Activated T-cell treated with anti-CD3 and anti-CD28 coated beads, Interleukin-2, amount 50 U/mL, for 72 hours (primary cell): ENCODE measurements at places on chromosomes 2 and 18. TPM values are rescaled to one million over a fixed set of nuclear protein-coding genes. Genes with fewer than 3 reads are reported as not detected.

DNA sequence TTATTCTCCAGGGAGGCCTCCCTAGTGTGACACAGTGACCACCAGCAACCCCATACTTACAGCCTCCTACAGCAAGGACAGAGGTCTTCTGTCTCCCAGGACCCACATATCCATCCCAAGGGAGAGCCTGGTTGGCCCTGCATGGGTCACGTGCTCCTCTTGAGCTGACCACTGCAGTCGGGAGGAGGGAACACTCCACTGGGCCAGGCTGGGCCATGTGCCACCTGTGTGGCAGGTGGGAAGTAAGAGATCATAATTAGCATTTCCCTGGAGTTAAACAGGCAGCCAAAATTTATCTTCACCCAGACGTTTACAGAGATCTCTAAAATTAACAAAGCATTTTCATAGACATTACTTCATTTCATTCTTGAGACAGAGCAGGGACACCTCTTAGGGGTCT lies 33.4 kb upstream of the MLPH start:
- H3K27me3 ChIP-seq = no peaks in the 10 kb centered on the region
- DNase-seq = no peak
- H3K4me1 ChIP-seq = peaks cover 45% of the 10 kb centered on the region
- H3K27ac ChIP-seq = no peak overlapping the region

DNA sequence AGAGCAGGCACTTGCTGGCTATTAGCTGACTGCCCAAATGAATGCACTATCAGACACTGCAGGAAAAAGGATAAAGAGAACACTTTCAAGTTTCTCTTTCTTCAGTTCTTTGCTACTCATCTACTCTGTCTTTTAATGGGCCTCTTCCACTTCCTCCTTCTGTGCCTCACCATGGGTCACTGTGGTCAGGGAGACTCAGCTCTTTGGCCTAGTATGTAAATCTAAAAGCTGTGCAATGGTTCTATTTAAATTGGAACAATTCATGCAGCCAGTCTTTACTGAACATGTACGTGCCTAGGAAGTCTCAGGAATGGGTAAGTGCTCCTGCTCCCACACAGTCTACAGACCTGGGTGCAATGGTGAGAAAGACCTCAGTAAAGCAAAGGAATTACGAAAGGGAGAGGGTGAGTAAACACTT lies 79.1 kb upstream of the DNMT3A start:
- H3K36me3 ChIP-seq = peaks cover 7% of the 10 kb centered on the region
- no peaks in the 10 kb centered on the region for H3K27me3 ChIP-seq
- no peak overlapping the region for H3K4me3 ChIP-seq
- no peak for DNase-seq
- peaks cover 23% of the 10 kb centered on the region for H3K4me1 ChIP-seq

GRCh38 chr2:144414324-144414845 lies 105.5 kb downstream of the ZEB2 start:
- peak overlapping the region; percentile 11 for H3K27ac ChIP-seq
- DNase-seq = peak; percentile 23
- peak overlapping the region; percentile 67 for H3K4me3 ChIP-seq
- H3K27me3 ChIP-seq = peaks cover 5% of the 10 kb centered on the region
- H3K4me1 ChIP-seq = peaks cover 25% of the 10 kb centered on the region

GRCh38 chr2:19746611-19747309 lies 155.0 kb downstream of the TTC32 start:
- H3K4me1 ChIP-seq = no peaks in the 10 kb centered on the region
- peak; percentile 16 for DNase-seq

The LAMA3 gene
- not detected for total RNA-seq

The CTIF gene
- total RNA-seq = 4.6 TPM
